ENCODE measurements at places on chromosomes 1 and 21.

GRCh38 chr1:84861516-84861915 lies 31.5 kb downstream of the LPAR3 start:
- no peak for DNase-seq

- DNase-seq, result no peak
Measured at GRCh38 chr1:109513110-109513710, 3.7 kb upstream of the AMIGO1 start.

DNA sequence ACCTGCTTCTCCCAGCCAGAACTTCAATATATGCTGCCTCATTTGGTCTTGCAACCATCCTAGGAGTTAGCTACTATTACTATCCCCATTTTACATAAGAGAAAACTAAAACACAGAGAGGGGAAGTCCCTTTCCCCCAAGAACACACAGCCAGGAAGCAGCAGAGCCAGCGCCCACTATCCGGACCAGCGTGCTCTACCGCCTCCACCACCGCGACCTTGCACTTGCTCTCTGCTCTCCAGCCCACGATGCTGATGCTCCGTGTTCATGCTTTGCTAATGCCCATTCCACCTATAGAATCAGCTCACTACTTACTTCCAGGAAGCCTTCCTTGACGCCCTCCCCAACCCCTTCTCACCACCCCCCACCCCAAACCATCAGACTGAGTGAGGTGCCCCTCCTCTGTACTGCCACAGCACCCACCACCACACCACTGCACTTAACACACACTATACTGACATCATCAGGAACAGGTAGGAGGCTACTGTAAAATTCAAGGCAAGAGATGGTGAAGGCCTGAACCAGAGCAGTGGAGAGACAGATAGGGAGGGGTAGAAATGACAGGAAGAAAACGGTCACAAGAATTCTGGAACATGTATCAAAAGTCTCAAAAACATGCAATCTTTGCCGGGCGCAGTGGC lies 9.4 kb downstream of the TMEM53 start:
- DNase-seq, result no peak

DNA sequence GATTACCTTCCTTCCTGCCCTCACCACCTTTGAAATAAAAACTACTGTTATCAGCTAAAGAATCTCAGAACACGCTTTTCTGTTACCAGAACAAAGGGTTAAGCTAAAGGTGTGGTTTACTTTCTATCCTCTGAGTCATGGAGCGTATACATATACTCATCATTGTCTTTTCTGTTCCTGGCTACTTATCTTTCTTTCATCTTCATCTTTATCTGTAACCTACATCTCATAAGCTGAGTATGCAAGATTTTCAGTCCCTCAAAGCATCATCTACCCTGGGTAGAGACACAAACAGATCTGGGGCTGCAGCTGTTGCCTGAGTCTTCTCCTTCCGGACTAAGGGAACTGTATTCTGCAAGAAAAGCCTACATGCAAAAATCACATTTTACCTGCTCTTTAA lies 75.6 kb downstream of the LMO4 start:
- DNase-seq, result no peak

GRCh38 chr1:231485029-231485784 lies 43.3 kb upstream of the TSNAX start:
- no peak for DNase-seq

- no peak for DNase-seq
Measured at GRCh38 chr21:15688016-15688415, 41.8 kb upstream of the USP25 start.

GRCh38 chr1:53069265-53069662 lies 7.3 kb downstream of the PODN start:
- no peak for DNase-seq

- DNase-seq, result no peak
Measured at GRCh38 chr1:11929849-11930248, 3.6 kb upstream of the KIAA2013 start.

DNA sequence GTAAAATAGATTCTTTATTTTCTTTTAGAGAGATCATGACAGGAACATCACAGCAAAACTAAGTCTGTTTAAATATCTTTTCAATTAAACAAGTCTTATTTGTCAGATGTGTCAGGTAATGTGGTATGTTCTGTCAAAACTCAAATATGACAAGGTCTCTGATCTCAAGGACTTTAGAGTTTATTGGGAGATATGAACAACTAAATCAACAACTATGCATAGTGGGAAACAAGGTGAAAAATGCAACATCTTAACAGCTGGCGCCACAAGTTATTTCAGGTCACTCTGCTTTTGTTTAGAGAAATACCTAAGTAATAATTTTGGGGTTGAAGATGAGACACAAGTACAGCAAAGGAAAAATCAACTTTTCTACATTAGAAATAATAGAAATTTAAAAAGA lies 779.4 kb upstream of the ADGRL4 start:
- DNase-seq, result no peak

DNA sequence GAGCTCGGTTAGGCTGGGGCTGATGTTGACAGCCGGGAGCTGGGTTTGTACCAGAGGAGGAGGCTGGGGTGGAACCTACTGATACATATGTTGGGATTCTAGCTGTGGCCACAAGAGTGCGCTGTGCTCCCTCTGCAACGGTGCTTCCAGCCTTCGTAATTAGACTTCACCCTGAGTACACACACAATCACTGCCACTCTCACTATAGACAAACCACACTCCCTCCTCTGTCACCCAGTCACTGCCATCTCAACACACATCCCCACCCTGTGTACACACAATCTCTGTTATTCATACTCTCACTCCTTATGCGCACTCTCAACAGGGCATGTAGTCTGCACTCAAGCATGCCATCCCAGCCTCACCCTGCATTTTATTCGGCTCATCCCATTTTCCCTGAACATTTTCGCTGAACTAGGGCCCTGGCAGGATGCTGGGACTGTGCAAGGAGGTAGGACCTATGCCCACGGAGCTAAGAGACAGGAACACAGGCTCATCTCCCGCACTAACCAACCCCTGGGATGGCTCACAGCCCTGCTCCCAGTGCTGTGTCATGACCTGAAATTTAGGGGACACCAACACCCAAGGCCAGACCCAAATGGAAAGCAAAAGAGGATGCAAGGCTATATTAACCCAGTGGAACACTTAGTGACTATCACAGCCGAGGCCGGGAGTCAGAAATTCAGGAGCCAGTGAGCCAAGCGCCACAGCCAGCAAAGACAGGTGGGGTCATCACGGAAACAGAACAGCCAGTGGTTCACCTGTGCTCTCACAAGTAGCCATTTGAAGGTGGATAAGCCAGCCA lies 5.7 kb downstream of the GJB3 start:
- peak; percentile 19 for DNase-seq

GRCh38 chr1:25001125-25001915 lies 71.2 kb upstream of the RUNX3 start:
- no peak for DNase-seq

DNA sequence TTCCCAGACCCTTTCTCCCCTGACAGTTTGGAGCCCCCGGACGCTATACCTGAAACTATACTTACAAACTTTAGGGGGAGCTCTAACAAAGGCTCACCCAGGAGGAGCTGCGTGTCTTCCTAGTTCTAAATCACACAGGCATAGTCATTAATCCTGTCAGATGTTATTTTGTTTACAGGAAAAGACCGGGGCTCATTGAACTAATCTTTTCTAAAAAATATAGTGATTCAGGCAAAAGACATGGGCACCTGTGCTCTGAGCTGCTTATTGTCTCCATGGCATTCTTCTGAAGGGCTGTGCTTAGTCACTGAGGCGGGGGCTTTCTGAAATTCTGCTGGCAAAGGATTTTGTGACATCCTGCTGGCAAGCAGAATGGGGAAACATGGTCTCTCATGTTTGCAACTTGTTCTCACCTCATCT lies 1577.0 kb downstream of the NCAM2 start:
- no peak for DNase-seq

GRCh38 chr1:33918368-33918767 lies 54.5 kb downstream of the HMGB4 start:
- no peak for DNase-seq

GRCh38 chr1:25996966-25997827 lies 666 bp downstream of the PAFAH2 start:
- no peak for DNase-seq

DNA sequence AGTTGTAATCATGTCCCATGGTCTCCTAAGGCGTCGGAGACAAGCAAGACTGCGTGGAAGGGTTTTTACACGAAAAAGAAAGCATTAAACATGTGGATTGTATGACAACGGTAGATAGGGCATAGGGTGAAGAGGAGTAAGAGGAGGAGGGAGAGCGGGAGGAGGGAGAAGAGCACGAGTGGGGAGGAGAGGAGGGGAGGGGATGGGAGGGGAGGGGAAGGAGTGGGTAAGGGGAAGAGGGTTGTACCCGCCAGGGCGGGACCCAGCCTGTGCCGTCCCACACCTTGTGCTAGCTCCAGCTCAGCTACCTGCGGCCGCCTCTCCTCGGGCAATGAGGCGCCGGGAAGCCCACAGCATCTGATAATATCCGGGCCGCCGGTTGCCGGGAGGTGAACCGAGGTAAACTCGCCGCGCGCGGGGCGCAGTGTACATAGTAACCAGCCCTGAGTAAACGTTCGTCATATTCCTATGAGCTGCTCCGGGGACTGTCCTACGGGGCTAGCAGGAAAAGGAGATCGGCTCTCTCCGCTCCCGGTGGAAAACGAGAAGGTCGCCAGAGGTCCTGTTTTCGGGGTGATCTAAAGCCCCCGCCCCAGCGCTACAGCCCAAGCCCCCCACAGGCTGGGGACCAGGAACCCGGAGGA lies 449 bp upstream of the RCAN3 start:
- no peak for DNase-seq

- DNase-seq, result no peak
Measured at GRCh38 chr1:183241471-183241870, 55.4 kb downstream of the LAMC2 start.

- no peak for DNase-seq
Measured at GRCh38 chr1:192592981-192593708, 17.6 kb downstream of the RGS1 start.

DNA sequence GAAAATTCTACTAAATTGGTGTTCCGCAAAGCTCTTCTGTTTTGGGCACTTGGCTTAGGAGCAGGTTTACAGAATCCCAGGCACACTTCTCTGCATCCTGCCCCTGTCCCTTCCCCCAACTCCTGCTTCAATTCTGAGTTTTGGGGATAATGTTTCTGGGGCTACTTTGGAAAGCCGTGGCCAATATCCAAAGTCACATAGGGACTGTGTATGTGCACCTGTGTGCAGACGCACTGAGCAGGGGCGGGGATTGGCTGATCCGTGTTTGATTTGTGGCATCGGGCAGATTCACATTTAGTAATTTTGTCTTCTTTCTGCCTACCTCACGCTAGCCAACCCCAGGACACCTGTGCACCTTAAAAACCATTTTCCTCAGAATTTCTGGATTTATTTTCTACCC lies 491.9 kb downstream of the SIPA1L2 start:
- DNase-seq, result no peak

DNA sequence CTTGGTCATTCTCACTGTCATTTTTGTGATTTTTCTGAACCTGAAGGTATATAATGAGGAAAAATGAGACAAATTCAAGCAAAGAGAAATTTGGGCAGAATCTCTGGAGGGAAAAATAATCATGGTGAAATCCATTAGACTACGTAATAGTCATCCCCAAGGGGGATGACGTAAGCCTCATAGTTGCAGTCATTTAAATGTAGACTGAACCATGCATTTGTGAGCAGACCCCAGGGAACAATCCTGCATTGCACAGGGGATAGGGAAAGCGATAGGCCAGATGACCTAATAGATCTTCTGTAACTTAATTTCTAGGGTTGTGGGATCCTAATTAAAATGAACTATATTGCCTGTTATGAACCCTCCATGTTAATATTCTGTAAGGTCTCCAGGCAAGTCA lies 167.4 kb upstream of the C1orf21 start:
- no peak for DNase-seq

DNA sequence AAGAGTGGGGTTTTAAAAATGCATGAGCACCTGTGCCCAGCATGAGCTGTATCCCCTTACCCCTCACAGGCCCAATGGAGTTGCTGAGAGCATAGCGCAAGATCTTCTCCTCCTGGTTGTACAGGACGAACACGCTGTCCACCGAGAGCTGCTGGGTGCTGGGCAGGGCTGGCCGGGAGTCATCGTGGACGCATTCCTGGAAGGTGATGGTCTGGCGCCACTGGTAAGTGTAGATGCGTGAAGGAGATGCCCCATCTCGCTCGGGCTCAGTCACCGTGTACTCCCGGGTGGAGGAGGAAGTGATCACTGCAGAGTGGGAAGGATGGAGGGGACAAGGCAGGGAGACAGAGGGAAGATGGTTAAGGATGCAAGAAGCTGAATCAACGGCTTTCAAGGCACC lies 39.1 kb downstream of the NID1 start:
- no peak for DNase-seq

- no peak for DNase-seq
Measured at GRCh38 chr1:67626861-67627235, 58.2 kb upstream of the GADD45A start.

GRCh38 chr21:45868086-45868485 lies 113.5 kb upstream of the COL6A1 start:
- no peak for DNase-seq

- no peak for DNase-seq
Measured at GRCh38 chr1:38547321-38547720, 312.3 kb downstream of the RRAGC start.

- no peak for DNase-seq
Measured at GRCh38 chr1:68644504-68644903, 147.6 kb upstream of the DEPDC1 start.

DNA sequence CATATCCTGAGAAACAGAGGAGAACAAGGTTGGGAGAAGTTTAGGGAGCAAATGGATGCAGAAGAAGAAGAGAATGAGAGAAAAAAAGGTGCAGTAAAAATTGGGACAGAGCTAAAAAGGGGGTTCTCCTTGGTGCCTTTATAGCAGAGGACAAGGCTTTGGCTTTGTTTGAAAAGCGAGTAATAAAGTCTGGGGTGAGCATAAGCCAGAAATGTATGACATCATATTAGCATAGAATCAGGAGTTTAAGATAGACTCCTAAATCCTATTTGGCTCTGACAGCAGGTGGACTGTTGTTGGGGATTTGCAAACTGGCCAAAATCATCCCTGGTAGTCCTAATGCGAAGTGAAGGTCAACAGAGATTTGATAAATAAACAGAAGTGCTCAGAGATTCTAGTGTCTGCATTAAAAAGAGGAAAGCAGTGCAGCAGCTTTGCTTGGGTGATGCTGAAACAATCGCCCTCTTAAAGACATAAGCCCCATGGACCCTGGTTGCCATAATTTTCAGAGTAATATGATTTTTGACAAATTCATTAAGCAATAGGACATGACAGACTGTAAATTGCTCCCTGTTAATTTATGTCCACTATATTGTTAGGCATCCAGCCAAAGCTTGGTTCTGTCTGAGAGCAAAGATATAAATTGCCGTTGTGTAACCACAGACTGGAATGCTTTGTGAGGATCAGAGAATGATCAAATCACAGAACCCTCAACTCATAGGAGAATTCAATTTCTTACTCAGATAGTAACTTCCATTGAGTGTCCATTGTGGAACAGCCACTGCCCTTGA lies 385.0 kb upstream of the NFIA start:
- DNase-seq, result no peak

Data from activated CD8-positive, alpha-beta memory T cell treated with anti-CD3 and anti-CD28 coated beads for 48 hours (primary cell).